ENCODE measurements at places on chromosomes 7 and 10. TPM values are rescaled to one million over a fixed set of nuclear protein-coding genes. Genes with fewer than 3 reads are reported as not detected.
A peak's percentile ranks its signal among the peaks of the same experiment; 100 is the strongest.

Gene PRLHR
- total RNA-seq, result not detected

Gene IRF5
- total RNA-seq, result 8.5 TPM

- no peak for DNase-seq
These were observed 226.4 kb downstream of the MAD1L1 start for GRCh38 chr7:2006231-2006771.

GRCh38 chr10:98587156-98587837, 140.6 kb upstream of the HPS1 start:
- DNase-seq, result no peak

Gene MAP3K8
- total RNA-seq, result 4.8 TPM

DNA sequence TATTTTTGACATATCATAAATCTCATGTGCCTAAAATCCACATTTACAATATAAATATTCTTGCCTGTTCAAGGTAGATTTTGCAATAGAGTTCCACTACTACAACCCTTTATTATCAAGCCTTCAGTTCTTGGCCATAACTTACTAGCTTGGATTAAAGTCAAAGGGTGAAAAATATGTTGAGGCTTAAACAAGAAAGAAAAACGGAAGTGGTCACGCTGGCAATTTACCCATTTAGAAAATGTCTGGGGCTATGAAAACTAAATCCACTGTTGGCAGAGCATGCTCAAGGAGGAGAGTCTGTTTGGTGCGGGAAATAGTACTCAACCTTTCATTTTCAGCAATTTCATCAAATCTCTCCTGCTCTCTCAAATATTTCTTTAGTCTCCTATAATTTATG, 209.8 kb upstream of the RHOBTB1 start:
- DNase-seq, result no peak

Gene LBX1
- total RNA-seq, result not detected

DNA sequence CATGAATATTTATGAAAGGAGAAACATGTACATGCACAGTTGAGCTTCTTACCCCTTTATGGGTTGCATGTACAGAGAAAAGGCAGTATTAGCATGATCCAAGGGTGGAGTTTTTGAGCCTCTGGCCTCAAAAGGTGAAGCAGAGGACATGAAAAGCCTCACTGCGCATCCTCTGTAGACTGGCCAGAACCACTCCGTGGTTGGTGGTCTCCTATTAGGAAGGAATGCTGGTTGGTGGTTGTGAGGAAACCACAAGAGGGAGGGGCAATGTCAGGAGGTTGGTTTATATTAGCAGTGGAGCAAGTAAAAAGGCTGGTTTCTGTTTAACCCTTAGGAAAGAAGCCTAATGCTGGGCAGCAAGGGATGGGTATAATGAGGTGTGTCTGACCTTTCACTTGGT, 37.5 kb downstream of the AHCYL2 start:
- no peak for DNase-seq

GRCh38 chr7:96189129-96189820, 132.6 kb downstream of the SLC25A13 start:
- DNase-seq, result no peak

- no peak for DNase-seq
These were observed 395.9 kb downstream of the TFEC start for GRCh38 chr7:115634633-115635032.

- no peak for DNase-seq
These were observed 5.7 kb downstream of the SLC25A40 start for GRCh38 chr7:87870471-87870870.

DNA sequence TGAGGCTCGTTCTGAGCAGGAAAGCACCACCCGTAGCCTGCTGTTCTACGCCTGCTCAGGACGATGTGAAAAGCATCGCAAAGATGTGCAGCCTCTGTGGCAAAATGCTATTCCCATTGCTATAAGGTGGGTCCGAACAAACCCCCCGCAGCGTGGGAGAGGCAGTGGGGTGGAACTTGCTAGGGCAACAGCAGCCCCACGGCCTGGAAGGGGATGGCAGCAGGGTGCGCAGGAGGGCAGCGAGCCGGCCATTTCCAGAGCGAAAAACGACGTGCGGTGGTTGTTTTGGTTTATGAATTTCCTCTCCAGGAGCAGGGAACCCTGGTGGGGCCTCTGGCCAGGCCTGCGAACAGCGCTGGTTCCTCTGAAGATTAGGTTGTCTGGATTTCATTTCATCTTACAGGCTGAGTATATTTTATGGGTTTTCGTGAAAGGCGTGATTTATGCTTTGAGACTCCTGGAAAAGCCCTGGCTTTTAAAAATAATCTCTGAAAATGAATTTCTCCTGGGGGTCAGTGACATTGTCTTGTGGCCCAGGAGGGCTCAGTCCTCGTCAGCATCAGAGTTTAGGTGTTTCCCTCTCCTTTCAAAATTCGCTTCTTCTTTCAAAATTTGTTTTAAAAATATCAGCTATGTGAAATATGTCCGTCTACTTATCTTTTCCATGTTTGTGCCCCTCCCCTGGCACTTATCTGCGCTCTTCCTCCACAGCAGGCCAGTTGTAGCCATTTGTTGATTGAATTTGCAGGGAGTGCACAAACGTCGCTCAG, 42.3 kb upstream of the UBE3C start:
- DNase-seq, result no peak

GRCh38 chr10:110850099-110850498, 21.6 kb upstream of the PDCD4 start:
- DNase-seq, result no peak

GRCh38 chr10:32169556-32169955, 113.3 kb upstream of the KIF5B start:
- DNase-seq, result no peak

- DNase-seq, result peak; percentile 74
These were observed 27.7 kb downstream of the ALDH18A1 start for GRCh38 chr10:95628786-95629185.

DNA sequence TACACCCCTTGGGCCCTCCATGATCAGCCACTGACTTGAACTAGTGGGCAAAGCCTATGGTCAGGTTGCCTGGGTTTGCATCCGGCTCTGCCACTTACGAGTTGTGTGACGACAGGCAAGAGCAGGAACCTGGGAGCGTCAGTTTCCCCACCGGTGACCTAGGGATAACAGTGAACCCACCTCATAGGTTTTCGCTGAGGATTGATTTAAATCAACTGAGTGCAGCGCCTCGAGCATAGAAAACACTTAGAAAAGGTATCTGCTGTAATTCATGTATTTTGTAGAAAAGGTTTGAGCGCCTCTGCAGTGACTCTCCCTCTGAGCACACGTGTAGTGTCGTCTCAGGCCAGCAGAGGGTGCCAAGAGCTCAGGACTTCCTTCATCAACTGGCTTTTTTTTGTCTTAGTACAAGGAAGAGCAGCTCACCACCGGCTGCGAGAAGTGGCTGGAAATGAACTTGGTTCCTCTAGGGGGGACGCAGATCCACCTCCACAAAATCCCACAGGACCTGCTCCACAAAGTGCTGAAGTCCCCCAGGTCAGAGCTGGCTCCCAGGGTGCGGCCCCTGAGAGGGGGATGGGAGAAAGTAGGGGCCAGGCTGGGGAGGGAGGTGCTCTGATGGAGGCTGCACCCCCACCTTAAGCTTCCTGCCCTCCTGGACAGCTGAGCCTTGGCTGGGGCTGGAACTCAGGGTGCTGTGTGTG, 27.7 kb downstream of the BTBD16 start:
- DNase-seq, result no peak

DNA sequence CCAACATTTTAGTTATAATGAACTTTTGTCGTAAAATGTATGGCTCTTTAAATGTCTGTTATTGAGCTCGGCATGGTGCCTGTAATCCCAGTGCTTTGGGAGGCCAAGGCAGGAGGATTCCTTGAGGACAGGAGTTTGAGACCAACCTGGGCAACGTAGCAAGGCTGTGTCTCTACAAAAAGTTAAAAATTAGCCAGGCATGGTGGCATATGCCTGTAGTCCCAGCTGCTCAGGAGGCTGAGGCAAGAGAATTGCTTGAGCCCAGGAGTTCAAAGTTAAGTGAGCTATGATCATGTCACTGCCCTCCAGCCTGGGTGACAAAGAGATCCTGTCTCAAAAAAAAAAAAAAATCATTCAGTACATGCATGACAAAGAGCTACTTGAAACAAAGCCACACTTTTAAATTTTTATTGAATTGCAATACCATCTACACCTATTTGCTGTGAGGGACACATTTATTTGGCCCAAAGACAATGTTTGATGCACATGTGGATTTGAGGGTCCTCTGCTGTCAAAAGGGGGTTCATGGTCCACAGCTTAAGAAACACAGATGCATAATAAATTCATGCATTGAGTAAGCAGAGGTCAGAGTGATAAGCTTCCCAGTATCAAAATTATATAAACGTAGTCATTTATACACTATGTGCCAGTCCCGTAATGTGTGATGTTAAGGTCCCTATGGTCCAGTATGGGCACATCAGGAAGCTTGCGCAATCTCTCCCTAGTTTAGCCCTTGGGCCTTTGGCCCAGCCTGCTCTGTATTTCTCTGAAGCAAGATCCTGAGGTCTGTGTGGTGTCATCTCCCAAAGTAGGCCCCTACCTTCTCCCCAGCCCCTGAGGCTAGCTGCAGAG, 4.4 kb upstream of the MALSU1 start:
- DNase-seq, result no peak

- DNase-seq, result no peak
These were observed 139.0 kb downstream of the CNTNAP2 start for GRCh38 chr7:146255609-146256008.

- no peak for DNase-seq
These were observed 99.7 kb upstream of the NOBOX start for GRCh38 chr7:144503215-144503614.

DNA sequence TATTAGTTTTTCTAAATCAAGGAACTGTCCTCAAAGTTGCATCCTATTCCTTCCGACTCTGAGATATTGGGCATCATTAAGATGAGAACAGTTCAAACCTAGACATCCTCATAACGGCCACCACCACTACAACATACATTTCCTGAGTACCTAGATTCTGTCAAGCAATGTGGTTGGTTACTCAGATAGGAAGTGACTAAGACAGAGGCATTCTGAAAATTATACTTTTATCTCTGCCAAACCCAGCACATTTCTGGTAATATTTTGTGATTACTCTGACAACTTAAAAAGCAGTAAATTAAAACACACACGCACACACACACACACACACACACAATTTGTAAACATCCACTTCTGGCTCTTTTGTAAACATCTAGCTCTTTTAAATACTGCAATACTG, 291.2 kb upstream of the MEOX2 start:
- DNase-seq, result no peak

- no peak for DNase-seq
These were observed 7.9 kb upstream of the FRAT1 start for GRCh38 chr10:97311111-97311626.

GRCh38 chr10:104639590-104640338, 1.3 kb upstream of the SORCS3 start:
- no peak for DNase-seq

DNA sequence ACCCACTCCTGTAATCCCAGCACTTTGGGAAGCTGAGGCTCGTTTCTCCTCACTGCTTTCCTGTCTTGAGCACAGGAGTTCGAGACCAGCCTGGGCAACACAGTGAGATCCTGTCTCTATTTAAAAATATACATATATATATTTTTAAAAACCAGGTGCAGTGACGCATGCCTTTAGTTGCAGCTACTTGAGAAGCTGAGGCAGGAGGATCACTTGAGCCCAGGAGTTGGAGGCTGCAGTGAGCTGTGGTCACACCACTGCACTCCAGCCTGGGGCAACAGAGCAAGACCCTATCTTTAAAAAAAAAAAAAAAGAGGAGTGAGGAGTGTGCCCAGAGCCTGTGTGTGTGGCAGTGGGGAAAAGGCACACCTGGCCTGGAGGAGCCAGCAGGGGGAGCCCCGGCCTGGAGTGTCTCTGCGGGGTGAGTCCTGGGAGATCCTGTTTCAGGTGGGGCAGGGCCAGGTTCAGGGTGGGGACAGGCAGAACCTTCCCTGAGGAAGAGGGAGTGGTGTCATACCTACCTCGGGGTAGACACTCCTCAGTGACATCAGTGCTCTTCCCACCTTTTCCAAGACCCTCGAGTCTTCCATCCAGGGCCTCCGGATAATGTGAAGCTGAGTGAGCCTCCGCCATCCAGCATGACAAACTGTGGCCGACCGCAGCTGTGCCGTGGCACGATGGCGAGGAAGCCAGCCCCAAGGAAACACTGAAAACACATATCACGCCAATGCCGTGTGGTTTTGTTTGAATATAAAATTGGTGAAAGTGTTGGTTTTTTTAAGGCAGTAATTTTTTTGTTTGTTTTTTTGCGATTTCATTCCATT, 9.0 kb upstream of the ARPC1B start:
- no peak for DNase-seq

GRCh38 chr10:3666525-3667302, 118.3 kb downstream of the KLF6 start:
- no peak for DNase-seq

- no peak for DNase-seq
These were observed 159.2 kb upstream of the ITGB1 start for GRCh38 chr10:33117230-33117629.

DNA sequence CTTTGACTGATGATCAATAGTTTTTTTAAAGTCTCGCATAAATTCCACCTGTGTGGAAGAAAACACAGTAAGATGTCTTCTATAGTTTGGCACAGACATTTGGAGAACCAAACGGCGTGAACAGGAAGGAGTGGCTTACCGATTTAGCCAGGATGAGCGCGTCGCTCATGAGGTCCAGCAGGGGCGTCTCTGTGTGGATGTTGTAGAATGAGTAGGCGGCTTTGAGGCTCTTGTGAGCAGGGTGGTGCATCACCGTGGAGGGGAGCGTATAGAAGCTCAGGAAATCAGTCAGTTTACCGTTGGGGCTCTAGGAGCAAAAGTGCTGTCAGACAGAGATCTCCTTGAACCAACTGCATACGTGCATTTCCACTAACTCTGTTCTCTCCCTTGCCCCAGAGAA, 15.5 kb downstream of the RPP38 start:
- DNase-seq, result no peak

DNA sequence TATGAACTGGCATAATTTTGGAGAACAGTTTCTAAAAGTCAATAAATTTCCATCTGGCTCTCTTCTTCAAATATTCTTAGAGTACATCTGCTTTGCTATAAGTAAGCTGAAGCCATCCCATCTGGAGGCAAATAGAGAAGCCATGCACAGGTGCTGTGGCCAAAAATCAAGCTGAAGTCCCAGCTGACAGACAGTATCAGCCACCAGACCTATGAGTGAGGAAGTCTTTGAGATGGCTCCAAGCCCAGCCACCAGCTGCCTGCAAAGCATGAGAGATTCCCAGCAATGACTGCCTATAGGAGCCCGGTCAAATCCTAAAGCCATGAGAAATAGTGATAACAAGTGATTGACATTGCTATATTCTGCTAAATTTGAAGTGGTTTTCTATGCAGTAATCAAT, 21.7 kb upstream of the PRSS58 start:
- DNase-seq, result no peak

Gene ELFN1
- total RNA-seq, result 0.23 TPM
